Activated CD8-positive, alpha-beta memory T cell treated with anti-CD3 and anti-CD28 coated beads, Interleukin-2, amount 10 ng/mL, durations not matched to agents 7 days and 5 days (primary cell): ENCODE measurements at places on chromosomes 4 and X. TPM values are rescaled to one million over a fixed set of nuclear protein-coding genes. Genes with fewer than 3 reads are reported as not detected.

DNA sequence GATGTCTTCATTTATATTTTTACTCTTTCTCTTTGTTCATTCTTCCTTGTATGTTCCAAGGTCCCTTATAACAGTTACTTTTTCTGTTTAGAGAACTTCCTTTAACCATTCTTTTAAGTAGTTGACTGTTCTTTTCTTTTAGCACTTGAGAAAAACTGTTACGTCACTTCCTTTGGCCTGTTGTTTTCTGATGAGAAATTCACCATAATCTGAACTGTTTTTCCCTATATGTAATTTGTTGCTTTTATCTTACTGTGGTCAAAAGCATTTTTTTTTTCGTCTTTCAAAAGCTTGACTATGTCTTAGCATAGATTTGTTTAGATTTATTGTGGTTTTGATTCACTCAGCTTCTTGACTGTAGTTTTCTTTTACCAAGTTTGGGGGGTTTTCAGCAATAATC is 1660.3 kb upstream of the PCDH10 start:
- DNase-seq = no peak

The TMEM31 gene
- total RNA-seq = not detected

- DNase-seq = no peak
Observed at GRCh38 chr4:23888421-23889319, 1.2 kb downstream of the PPARGC1A start.

DNA sequence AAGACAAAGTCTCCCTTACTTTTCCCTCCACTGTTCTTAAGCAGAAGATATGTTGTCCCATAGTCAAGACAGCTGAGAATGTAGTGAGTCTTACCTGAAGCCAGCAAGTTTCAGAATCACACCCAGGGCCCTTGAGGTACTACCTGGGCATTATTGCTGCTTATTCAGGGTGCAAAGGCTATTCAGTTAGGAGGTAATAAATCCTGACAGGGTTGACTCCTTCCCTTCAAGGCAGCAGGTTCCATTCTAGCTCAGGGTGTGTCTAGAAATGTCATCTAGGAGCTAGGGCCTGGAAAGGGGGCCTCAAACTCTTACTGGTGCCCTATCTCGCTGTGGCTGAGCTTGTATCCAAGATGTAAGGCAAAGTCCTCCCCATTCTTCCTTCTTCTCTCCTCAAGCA is 259.0 kb downstream of the FAT4 start:
- DNase-seq = no peak

The USP51 gene
- 0.82 TPM for total RNA-seq
